ENCODE measurements at places on chromosomes 16 and 17.

DNA sequence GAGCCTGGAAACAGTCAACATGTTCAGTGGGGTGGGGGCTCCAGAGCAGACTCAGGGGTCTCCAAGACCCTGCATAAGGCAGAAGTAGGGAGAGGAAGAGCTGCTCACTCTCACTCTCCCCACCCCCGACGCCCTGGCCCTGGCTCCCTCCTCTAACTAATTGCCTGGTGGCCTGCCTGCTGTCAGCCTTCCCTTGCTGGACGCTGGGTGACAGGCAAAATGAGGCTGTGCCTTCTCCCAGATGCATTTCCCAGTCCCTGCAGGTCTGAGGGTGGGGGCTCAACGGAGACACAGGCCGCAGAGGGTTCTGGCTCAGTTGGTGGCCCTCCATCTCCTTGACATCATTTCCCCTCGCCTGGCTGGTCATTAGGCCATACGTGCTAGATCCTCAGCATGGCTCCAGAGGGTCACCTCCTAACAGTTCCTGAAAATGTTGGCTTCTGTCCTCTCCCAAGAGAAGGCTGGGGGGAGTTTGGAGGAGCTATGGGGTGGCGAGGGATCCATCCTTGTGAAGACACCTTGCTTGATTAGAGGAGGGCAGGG is 1.4 kb downstream of the FMNL1 start:
- DNase-seq = no peak

GRCh38 chr16:46817961-46818360 is 13.0 kb downstream of the C16orf87 start:
- DNase-seq = no peak

GRCh38 chr17:73342541-73343167 is 30.9 kb upstream of the CDC42EP4 start:
- DNase-seq = no peak

- DNase-seq = peak; percentile 36
Measured at GRCh38 chr16:50547340-50548124, 664 bp upstream of the NKD1 start.

DNA sequence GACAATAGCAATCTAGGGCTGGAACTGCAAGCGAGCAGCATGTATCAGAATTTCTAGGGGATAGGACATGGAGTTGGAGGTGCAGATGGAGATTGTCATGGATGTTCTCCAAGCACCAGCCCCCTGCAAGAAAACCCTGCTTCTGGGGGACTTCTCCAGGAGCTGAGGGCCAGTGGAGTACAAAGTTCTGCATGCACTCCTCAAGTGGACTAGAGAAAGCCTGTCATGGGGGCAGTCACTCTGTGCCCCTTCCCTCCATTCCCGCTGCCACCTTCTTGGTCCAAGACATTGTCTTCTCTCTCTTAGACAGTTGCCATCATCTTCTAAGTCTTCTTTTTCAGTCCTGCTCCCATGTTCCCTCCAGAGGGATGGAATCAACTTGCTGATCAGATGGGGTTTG is 87.9 kb downstream of the AIPL1 start:
- no peak for DNase-seq

DNA sequence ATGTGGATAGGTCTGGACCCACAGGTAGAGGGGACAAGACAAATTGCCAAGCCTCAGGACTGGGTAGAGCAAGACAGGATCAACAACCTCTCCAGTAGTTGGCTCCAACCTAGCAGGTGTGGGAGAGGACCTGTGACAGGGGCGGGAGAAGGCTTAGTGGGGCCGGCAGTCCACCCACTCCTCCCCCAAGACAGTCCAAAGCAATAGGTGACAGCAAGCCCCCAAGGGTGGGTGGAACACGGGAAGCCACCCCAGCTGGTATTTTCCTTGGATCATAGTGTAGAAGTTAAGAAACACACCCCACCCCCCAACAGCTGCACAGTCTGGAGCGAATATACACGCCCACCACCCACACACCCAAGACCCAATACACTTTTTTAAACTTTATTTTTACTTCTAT is 4.1 kb upstream of the STX4 start:
- no peak for DNase-seq

DNA sequence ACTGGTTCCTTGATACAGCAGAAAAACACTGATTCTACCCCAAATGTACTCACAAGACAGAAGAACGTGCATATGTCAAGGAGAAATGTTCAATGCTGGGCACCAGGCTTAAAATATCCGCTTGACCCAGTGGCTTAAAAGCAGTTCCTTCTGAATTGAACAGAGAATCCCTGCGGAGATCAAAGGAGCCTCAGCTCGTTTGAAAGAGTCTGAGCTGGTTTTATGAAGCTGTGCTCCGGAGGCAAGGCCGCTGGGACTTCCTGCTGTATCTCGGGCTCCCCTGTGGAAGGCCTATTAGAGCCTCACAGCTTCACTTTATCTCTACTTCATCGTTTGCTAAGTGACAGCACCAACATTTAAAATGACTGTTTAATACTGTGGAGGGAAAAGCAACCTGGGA is 2.2 kb downstream of the LMF1 start:
- no peak for DNase-seq

GRCh38 chr16:73140929-73141328 is 93.0 kb upstream of the ZFHX3 start:
- no peak for DNase-seq

- peak; percentile 48 for DNase-seq
Measured at GRCh38 chr17:76383546-76384221, 725 bp upstream of the SPHK1 start.

DNA sequence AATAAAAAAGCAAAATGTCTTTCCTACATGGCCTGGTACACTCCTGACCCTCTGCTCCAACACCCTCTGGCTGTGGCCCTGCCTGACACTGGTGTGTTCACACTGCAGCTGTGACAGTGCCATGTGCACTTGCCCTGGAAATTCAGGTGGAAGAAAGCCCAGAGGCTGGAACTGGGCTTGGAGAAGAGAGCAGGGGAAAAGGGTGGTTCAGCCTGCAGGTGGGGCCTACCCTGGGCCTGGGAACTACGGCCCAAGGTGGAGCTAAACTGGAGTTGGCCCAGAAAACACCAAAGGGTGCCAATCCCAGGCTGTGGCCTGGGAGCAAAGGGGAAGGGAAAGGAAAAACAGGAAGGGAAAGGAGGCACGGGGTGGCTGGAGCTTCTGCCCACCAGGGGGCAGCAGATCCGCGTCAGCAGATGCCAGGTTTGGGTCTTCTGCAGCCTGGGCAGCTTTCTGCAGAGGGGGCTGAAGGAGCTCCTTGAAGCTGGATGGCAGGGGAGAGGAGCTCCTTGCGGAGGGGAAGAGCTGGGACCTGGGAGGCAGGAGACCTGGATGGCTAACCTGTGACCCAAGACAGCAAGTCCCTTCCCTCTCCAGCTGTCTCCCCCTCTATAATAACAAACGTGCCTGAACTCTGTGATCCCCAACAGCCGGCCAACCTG is 15.4 kb upstream of the CTCF start:
- DNase-seq = peak; percentile 61

DNA sequence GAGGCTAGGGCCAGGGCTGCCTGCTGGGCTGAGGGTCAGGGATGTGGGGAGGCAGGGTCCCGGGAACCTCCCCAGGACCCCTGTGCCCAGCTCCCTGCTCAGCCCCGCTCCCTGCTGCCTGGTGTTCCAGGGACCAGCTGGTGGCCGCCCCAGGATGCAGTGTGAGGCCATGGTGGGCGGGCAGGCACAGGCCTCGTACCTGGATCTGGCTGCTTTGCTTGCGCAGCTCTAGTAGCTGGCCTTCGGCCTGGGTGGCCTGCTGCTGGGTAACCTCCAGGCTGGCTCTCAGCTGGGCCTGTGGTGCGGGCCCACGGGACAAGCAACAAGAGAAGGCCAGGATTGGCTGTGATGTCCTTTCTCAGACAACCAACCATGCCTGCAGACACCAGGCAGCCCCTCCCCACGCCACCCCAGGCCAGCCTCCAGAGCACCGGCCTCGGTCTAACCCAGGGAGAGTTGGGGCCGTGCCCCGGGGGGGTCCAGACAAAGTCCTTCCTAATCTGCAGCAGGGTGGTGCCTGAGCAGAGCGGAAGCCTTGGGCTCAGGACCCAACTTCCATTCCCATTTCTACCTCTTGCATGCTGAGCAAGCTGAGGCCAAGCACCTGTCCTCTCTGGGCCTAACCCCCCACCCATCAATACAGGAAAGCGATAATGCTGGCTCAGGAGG is 4.1 kb downstream of the TRIM65 start:
- DNase-seq = no peak

DNA sequence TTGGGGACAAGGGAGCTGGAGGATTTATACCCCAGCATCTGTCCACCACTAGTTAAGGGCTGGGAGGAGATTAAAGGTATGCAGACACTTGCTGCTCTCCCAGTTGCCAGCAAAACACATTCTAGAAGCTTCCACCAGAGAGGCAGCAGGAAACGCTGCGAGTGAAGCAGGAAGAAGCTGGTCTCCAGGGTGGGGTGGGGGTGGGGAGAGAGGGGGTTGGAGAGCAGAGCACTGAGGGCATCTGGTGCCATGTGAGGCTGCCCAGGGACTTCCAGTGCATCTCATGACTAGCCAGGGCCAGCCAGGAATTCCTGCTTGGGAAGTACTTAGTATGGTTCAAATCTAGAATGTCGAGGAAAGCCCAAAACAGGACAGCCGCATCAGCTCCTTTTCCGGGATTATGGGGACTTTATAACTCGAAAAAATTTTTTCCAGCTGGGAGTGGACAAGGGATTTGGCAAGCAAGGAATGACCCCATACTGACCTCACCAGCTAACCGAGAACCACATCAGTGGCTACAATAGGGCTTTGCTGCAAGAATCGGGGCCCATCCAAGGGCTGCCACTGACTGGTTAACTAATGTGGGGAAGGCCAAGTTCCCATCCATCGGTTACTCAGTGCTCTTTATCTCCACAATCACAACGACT is 26.2 kb upstream of the AXIN2 start:
- no peak for DNase-seq

DNA sequence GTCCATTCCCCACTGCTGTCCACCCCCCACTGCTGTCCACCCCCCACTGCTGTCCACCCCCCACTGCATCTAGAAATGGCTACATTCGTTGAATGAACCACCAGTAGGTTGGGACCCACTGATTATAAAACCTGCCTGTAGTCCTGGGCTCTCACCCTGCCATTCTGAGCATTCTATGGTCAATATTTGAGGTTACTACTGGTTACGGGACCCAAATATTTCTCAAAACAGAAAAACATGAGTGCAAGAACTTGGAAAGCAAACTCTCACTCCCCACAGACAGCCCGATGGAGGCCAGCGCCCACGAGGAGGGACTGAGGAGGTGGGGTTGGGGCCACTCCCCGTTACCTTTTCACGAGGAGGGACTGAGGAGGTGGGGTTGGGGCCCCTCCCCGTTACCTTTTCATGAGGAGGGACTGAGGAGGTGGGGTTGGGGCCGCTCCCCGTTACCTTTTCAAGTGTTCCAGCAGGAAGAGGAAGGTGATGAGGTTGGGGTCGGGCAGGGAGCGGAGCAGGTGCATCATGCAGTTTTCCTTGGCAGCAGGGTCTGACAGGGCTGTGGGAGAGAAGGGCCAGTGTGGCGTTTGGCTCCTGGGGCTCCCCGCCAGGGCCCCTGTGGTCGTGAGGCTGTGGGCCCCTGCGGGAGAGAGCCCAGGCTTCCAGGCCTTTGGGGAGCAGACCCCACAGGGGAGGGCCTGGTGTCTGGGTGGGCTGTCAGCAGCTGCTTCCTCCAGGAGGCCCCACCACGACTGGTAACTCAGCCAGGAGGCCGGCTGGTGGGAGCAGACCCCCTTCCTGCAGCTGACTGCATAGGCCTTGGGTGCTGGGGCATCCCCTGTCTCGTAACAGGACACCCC is 12.5 kb downstream of the TIMM22 start:
- DNase-seq = no peak

- no peak for DNase-seq
Measured at GRCh38 chr17:54947396-54947795, 21.1 kb downstream of the COX11 start.

DNA sequence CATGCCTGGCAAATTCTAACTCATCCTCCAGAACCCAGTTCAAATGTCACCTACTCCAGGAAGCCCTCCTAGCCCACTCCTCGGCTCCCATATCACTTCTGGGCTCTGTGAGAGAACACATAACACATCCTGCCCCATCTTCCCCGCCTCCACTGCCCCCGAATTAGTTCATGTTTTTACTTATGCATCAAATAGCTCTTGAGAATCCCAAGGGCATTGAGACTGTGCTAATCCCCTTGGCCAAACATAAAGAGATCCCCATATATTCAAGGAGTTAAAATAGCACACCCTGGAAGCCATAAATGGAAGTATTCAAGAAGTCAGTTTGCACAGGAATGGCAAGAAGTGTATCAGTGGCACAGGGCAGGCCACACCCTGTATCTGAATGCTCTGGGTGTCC is 2.0 kb upstream of the CREBBP start:
- no peak for DNase-seq

- DNase-seq = no peak
Measured at GRCh38 chr17:3770466-3770865, 30.5 kb downstream of the ITGAE start.

- no peak for DNase-seq
Measured at GRCh38 chr17:17779015-17779611, 57.7 kb downstream of the SREBF1 start.

DNA sequence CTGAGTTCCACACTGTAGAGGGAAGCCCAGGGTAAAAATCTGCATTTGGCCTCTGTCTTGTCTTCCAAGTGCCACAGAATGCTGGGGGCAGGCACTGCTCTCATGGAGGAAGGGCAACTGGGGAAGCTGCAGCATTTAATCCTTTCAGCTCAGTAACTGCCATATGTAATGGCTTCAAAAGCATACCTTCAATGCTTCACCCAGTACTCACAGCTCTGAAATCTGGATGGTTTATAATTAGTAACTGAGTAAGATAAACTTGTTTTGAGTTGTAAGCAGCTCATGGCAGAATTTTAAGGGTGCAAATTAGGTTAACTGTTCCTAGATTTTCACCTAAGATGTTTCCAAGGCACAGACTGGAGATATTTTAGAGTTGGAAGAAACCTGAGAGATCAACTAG is 24.5 kb downstream of the PMP22 start:
- DNase-seq = no peak

GRCh38 chr17:43864161-43864984 is 17.4 kb downstream of the CD300LG start:
- no peak for DNase-seq

- no peak for DNase-seq
Measured at GRCh38 chr17:67615011-67615561, 102.7 kb upstream of the NOL11 start.

Data from activated T-cell treated with anti-CD3 and anti-CD28 coated beads for 48 hours (primary cell).